ENCODE measurements at places on chromosomes 6 and 20.

- DNase-seq: no peak
Observed at GRCh38 chr6:14924126-14925024, 321.5 kb upstream of the JARID2 start.

GRCh38 chr20:23604306-23604705 lies 1.4 kb downstream of the CST9 start:
- DNase-seq: no peak

DNA sequence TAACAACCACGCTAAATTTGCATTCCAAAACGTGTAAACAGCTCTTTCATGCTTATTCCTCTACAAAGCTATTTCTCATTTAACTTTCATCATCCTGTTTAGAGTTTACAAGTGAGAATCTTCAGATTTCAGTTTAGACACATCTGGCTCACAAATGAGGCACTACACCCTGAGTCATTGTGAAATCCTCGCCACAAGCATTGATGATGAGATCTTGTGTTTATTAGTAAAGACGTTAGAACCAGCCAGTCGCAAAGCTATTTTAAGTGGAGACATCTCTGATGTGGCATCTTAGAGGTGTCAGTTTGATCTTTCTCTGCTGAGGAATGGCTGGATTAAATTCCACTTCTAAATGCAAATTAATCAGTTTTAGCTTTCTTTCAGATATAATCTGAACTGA lies 8.3 kb upstream of the ISM1 start:
- DNase-seq: no peak

DNA sequence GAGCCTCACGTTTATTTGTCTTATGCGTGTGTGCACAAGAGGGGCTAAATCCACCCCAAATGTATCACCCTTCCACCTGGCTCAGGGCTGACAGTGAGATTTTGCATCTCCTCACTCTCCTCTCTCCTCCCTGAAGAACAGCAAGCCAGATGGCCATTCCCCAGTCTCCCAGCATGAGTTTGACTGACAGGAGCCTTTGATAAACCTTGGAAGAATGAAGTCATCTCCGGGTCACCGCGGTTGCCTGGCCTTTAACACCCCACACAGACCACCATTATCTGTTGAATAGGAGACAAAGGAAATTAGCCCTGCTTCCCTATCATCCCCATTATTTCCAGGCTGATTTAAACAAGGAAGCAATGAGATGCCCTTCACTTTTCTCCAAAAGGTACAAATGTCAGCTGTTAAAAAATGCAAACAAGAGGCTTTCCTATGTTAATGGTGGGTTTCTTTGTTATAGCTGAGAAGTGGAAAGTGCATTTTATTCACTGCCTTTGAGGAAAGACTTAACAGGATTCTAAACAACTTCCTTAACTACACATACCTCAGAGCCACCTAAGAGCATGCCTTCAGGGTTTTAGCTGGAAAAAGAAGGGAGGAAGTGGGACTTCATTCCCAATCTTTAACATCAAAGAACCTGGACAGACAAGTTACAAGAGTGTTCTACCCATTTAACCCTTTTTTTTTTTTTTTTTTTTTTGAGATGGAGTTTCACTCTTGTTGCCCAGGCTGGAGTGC lies 524.8 kb upstream of the ID4 start:
- no peak for DNase-seq

- no peak for DNase-seq
Observed at GRCh38 chr20:62689861-62690260, 18.8 kb upstream of the NTSR1 start.

DNA sequence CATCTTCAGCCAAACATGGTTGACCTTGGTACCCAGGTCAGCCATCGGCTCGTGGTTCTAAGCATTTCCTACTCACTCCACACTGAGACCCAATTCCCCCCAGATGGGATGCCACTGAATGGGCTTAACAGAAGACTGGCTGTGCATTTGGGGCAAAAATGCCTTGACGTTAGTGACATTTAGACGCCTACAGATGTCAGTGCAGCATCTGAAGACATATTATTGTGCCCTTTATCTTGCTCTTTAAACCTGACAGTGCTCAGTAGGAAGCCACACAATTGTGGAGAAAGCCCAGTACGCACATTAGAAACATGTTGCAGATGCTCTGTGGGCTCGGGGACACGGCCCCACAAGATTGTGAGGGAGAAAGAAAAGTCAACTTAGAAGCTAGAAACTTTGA lies 414.7 kb downstream of the PTPRT start:
- DNase-seq: no peak

- no peak for DNase-seq
Observed at GRCh38 chr6:57087916-57088315, 2.1 kb upstream of the ZNF451 start.

DNA sequence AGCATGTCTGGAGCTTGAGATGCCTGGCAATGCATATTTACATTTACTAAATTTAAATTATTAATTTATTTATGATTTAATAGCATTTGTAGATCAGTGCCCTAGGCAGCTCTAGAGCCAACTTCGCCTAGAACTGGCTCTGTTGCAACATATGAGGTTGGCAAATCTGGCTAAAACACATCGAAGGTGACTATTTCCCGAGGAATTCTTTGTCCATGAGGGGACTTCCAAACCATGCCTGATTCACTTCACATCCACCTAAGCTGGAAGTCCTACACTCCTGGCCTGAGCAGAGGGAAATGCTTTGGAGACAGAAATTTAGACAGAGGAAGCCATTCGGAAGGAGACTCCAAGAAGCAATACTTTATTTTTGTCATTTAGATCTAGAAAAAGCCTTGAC lies 211.0 kb upstream of the ARG1 start:
- no peak for DNase-seq

DNA sequence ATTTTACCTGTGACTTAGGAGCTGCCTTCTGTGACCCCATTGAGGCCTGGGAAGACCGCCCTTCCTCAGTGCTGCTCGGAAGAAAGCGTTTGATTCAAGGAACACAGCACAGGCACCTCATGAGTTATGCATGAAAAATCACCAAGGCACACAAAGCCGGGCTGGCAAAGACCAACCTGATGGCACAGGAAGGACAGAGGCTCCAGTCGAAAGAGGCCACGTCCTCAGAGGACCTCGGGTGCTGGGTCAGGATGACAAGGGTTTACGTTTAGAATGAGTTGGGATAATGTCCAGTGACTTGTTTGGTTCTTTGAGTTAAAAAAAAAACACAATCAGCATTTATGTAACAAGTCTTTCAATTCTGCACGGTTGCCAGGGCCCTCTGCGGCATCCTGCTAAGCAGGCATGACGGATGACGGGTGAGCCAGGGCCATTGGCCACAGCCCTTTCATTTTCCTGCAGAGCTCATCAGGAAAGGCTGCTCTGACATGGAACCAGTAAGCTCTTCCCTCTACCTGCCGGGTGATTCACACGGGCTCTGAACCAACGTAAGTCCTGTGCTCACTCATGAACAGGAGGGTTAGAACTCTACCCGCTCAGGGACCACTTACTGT lies 112.8 kb downstream of the DACT2 start:
- DNase-seq: no peak

DNA sequence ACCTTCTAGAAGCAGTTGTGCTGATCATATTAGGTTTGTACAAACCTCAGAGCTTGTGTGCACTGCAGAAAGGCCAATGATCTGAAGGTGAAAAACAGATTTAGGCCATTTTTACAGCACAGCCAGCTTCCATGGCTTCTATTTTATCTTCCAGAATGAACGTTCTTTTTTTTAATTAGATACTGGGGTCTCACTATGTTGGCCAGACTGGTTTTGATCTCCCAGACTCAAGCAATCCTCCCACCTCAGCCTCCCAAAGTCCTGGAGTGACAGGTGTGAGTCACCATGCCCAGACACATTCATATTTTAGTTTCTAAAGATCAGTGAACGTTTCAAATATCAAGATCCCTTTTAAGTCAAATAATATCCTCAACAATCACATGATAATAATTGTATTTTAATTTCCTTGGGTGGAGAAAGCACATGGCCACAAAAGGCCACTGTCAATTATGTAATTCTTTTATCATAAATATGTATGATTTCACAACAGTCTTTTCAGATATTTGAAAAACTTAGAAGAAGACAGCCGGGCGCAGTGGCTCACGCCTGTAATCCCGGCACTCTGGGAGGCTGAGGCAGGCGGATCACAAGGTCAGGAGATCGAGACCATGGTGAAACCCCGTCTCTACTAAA lies 326.7 kb upstream of the JARID2 start:
- no peak for DNase-seq

GRCh38 chr20:57600320-57601210 lies 19.7 kb downstream of the ZBP1 start:
- DNase-seq: no peak

GRCh38 chr6:144134737-144135136 lies 15.6 kb upstream of the STX11 start:
- DNase-seq: no peak

GRCh38 chr6:107560657-107561056 lies 70.7 kb downstream of the SOBP start:
- DNase-seq: no peak

- DNase-seq: no peak
Observed at GRCh38 chr20:47231382-47232039, 125.0 kb downstream of the ZMYND8 start.

DNA sequence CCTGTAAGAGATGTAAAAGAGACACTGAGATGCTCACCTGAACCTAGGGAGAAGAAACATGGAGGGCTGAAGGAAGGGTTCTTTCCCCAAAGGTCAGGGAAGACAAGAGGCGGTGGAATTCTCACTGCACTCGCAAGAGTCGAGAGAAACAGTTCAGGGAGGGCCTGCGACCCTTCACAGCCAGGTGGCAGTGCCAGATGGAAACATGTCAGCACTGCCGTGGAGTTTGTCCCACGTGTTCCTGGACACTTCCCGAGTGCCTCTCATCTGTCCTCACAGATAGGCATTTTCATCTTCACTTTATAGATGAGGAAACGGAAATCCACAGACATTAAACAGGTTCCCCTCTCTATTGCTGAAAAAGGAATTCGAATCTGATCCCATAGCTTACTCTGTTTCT lies 70.4 kb upstream of the SYNJ2 start:
- DNase-seq: no peak

- no peak for DNase-seq
Observed at GRCh38 chr20:3165473-3166337, 6.0 kb upstream of the FASTKD5 start.

DNA sequence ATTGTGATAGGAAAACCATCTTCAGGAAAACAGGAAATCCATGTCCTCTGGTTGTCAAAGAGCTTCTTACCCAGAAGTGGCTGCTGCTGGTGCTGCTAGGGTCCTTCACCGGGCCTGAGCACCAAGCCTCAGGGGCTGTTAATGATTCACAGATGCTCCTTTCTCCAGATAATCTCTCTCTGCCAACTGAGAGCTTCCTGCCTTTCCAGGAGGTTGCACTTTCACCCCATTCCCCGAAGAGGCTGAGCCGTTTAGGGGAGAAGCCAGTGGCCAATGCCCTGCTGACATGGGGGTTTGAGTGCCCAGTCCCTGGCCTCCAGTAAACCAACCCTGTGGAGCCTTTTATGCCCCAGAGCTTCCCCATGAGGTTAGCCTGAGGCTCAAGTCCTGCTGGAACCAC lies 122.4 kb downstream of the CBLN4 start:
- no peak for DNase-seq

DNA sequence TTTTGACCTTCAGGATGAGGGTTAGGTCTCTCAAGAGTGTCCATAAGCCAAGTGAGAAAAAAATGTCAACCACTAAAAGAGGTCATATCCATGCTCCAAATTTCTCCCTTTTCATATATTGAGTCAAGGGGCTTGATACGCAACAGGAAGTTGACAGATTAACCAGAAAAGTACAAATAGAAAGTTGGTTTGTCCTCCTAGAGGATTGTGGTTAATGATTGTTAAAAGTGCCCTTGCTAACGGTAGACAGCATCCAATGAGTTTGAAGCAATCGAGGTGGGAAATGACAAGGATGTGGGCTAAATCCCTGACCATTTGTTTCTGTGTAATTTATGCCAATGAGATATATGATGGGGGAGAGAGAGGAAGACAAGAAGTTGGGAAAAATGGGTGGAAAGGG lies 18.1 kb upstream of the HBS1L start:
- no peak for DNase-seq

- DNase-seq: no peak
Observed at GRCh38 chr20:41141153-41141815, 3.9 kb downstream of the PLCG1 start.

- DNase-seq: peak; percentile 23
Observed at GRCh38 chr6:163180874-163181541, 233.5 kb upstream of the QKI start.

DNA sequence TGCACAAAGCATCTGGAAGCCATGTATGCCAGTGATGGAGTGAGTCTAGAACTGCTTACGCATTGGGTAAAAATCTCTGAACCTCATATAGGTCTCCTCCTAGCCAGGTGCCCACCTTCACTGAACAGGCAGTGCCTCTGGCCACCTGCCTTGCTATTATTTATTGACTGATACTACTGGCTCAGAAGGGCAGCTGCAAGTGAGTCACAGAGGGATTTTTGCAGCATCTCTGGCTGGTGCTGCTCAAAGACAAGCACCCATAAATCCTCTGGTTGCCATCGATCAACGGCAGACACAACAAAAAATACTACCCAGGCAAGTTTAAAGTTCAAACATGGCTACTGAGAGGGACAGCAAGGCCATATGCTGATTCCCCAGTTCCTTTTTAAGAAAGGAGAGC lies 279.4 kb downstream of the UBE3D start:
- DNase-seq: no peak

DNA sequence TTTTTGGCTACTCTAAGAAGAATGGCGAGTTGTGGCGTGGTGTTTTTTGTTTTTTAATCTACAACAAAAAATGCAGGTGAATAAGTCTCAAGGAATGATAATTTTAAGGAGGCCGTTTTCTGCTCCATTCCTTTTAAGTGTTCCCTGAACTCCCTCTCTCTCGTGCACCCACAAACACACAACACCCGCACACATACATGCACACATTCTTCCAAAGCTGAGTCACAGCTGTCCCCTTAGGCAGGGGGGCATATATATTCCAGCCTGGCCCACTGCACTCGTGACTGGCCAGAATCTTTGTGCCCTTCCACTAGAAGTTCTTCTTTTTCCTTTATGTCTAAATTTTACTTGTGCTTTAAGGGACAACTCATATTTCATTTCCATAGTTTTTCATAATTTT lies 405.7 kb downstream of the LMBRD1 start:
- no peak for DNase-seq

DNA sequence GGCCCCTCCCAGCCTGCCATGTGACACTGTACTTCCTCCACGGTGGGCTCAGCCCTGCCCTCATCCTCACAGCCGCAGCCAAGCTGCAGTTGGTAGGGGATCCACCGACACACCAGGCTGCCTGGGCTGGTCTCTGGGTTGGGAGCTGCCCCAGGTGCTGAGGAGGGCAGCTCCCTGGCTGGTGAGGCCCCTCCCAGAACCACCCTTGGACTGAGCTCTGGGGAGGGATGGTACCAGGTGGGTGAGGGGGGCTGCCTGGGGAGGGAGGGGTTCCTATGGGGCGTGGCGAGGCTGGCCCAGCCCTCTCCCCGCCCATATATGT lies 185 bp upstream of the TNFRSF6B start:
- DNase-seq: peak; percentile 19
